ENCODE measurements at places on chromosomes 4 and X.

- no peak for DNase-seq
Measured at GRCh38 chr4:159395693-159396092, 292.8 kb downstream of the RAPGEF2 start.

DNA sequence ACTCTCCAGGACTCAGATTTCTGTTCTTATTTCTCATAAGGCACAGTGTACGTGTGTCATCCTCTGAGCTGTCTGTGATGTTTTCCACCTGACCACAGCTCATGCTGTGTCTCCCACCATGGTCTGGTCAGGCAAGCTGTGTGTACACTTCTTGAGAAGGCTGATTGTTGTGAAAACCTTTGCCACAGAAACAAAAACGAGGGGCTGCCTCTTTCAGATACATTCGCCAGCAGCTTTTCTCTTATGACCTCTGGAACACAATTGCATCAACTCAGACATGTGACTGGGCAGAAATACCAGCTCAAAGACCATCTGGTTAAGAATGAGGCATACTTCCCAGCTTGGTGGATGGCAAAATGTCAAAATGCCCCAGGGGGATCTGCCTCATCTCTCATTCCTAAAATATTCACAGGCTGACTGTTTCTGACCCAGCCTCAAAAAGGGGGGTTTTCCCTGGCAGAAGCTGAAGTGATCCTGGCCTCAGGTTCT, 46.1 kb downstream of the PGRMC2 start:
- DNase-seq, result no peak

DNA sequence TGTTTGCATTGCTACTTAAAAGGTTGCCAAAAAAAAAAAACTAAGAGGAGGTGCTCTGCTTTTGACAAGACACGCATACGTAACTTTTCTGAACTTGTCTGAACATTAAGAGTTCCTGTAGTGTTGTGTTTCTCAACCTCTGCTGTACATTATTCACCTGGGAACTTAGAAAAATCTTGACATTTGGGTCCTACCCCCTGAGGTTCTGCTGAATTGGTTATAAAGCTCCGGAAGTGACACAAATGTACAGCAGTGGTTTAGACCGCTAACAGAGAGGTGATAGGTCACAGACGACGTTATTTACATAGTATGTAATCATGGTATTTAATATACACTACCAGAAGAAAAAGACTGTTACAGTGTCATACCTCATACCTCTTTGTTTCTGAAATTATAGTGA, 61.1 kb downstream of the CPEB2 start:
- DNase-seq, result no peak

DNA sequence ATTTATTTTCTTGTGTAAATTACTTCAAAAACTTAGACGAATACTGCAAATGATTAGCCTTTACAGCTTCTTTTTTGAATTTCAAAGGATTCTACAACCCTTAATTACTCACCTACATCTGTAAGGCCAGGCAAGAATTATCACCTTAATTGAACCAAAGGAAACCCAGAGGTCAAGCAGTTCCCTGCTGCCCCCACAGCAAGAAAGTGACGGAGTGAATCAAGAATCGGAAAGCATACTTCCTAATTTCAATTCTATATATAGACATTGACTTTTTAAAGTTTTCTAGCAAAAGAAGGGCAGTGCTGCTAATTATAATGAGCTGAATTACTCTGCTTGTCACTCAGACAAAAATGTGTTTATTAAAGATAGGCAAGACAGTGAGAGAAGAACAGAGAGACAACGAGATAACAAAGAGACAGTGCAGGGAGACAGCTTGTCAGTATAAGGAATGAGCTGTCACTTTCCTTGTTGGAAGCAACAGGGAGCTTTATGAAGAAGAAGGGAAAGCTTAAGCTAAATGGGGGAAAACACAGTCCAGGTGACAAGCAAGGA, 47.5 kb upstream of the SPANXN4 start:
- no peak for DNase-seq

DNA sequence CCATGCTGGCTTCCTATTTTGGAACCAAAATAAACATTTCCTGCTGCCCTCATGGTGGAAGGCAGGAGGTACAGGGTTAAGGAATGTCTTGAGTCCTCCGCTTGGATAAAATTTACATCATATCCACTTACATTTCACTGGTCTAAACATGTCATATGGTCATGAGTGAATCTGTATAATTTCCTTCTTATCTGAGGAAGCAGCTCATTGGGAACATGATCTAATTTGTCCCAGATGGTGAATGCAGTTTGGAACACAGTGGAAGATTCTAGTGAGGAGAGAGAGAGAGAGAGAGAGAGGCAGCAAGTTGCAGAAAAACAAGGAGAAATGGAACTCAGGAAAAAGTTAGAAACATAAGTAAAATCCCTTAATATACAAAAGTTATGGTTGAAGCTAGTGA, 46.8 kb downstream of the MXRA5 start:
- DNase-seq, result no peak

DNA sequence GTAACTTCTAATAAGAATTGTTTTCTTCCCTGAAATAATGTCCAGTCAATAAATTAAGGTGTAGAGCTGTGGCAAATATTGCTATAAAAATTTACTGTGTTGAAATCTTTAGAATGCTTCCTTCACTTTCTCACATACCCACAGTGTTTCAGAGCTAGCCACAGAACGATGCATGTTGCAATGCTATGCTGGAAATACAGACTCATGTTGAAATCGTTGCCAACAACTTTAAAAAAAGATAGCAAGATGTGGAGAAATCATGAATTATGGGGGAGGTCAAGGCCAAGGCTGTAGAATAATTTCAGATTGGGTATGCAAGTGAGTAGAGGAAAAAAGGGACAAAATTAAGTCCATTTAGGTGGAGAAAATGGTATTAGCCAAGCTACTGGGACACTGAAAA, 204.8 kb downstream of the VEGFC start:
- DNase-seq, result no peak

- DNase-seq, result no peak
Measured at GRCh38 chr4:111630705-111631104, 514.5 kb upstream of the FAM241A start.

DNA sequence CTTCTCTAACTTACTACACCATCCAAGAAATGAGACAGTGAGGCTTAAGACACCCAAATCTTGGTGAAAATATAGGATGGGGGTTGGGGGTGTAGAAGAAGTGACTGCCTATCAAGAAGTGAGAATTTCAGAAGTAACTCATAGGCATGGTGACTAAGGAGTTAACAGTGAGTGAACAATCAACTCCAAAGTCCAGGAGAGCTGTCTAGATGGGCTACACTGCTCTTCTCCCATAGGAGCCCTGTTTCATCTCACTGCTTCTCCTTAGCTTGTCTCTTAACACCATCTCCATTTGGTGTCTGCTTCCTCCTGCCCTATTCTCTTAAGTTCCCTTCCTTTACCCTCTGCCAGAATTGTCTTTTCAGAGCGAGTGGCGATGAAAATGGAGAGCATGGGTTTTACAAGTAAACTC, 22.7 kb downstream of the FABP2 start:
- DNase-seq, result no peak

- no peak for DNase-seq
Measured at GRCh38 chr4:153594210-153594609, 89.9 kb upstream of the TLR2 start.
